ENCODE measurements at places on chromosomes 6 and 20.

DNA sequence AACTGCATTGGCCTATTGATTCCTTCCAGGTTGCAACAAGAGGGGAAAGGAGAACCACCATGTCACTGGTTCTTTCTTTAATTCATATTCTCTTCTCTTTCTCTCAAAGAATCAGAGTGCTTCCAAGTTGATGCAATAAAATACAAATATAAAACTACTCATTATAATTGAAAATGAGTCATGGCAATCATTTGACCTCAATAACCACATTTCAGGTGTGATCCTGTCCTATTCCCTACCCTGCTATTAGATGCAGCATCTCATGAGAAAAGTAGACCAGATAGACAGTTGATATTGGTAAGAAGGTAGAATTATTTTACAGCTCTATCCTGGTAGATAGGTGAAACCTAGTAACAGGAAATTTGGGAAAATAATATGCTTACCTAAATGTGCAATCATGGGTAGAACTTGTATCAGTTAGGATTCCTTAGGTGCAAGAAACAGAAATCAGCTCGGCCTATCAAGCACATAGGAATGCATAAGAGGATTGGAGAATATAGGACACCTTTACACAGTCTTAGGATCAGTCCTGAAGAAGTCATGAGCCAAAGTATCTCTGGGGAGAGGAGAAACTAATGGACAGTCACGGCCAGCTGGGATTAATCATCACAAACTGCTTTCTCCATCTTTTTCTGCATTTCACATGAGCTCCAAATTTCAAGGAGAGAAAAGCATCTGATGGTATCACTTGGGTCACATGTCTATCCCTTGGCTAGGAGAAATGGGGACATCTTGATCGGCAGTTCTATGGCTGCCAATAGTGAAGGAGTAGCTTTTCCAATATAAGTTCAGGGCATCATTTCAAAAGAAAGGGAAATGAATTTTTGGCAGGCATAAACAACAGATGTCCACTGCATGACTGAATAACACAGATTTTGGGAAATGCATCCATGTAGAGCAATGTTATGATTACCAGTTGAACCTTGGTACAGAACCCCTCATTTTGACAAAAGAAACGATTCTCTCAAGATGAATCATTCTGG, 19.3 kb upstream of the RNF146 start:
- no peak for DNase-seq

DNA sequence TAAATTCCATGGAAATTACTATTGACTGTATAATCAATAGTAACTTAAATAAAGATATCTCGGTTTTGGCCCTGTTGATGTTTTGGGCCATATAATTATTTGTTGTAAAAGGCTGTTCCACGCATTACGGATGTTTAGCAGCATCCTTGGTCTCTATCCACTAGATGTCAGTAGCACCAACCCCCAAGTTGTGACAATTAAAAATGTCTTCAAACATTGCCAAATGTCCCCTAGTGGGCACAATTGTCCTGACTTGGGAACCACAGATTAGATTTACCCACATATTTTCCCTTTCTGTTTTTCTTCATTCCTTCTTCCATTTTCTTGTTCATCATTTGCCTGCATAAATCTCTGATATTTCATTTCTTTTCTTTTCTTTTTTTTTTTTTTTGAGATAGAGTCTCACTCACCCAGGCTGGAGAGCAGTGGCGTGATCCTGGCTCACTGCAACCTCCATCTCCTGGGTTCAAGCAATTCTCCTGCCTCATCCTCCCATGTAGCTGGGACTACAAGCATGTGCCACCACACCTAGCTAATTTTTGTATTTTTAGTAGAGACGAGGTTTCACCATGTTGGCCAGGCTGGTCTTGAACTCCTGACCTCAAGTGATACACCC, 13.6 kb upstream of the WFDC8 start:
- DNase-seq, result no peak

DNA sequence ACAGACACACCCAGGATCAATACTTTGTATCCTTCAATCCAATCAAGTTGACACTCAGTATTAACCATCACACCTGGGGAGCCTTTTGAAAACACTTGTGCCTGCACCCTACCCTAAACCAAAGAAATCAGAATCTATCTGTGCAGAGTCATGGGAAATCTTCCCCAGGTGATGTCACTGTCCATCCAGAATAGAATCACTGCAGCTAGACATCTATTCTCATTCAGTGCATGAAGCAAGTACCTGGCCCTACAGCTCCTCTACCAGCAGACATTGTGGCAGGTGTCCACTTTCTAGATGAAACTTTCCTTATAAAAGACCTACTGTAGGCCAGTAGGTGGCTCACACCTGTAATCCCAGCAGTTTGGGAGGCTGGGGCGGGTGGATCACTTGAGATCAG, 262.4 kb upstream of the MARCKS start:
- no peak for DNase-seq

DNA sequence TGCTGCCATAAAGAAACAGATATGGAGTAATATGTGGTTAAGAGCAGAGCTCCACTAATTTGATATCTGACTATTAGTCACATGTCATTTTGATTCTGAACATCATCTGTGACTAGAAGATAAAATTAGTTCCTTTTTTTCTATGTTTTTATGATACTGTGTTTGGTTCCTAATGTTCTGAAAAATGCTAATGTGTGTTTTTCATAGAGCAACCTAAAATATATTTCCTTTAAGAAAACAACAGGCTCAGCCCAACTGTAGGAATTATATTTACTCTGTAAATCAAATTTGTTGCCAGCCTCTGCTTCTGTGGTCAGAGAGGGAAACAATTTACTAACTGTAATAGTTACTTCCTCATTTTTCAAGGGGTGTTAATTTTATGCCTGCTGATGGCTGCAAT, 33.3 kb upstream of the TXLNB start:
- no peak for DNase-seq

DNA sequence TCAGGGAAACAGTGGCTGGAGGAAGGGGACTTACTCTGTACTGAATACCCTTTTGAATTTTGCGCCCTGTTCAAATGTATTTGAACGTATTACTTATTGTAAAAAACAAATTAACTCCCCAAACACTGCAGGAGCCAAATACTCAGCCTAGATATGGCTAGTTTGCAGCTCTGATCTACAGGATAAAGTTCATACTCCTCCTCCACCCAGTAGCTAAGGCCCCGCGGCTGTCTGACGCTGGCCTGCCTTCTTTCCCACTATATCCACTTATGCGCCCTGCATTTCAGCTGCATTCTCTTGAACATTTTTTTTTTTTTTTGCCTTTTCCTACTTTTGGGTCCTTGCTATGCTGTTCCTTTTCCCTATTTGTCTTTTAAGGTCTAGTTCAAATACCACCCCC, 6.5 kb downstream of the GSS start:
- no peak for DNase-seq

DNA sequence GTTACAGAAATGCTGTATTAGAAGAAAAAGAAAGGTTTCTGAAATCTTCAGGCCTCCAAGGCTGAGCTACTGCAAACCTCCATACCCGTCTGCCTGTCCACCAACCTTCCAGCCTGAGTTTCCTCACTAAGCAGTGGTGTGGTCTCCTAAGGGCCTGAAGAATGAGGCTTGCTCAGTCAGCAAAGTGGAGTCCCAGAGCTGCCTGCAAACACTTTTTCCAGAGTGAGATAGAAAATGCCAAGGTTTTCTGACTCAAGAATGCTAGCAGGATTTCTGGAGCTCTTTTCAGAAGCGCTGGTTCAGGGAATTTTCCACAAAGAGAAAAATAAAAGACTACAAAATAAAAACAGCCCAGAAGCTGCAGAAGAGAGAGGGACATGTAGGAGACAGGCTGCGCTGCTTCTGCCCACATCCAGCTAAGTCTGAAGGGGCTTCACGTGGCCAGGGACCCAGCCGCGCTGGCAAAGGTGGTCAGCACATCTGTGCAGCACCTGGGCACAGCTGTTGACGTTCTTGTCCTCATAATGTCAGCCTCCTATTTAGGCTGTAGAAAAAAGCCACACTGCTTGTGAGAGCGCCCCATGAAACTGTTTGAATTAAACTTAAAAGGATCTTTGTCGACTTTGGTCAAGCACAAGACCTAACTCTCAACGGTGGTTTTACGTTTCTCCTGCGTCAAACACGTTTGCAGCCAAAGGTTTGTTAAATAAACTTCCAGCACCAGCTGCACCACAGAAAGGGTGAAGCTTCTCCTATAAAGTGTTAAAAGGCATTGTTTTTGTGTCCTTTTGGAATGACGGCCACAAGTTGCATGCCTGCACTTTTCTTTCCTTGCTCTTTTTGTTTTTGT, 209.0 kb downstream of the THBS2 start:
- DNase-seq, result no peak

DNA sequence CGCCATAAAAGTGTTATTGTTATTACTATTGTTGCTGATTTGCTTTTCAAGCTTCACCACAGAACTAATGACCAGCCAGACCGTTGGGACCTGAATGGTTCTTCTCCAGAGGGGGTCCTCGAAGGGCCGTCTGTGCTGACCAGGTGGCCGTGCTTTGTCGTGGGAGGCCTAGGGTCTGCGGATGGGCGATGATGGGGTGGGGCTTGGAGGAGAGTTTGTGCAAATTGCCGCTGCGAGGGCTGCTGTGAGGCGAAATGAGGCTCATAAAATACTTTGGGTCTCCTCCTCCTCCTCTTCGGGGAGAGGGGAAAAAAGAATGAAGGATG, 6.0 kb upstream of the ZBTB22 start:
- DNase-seq, result no peak

DNA sequence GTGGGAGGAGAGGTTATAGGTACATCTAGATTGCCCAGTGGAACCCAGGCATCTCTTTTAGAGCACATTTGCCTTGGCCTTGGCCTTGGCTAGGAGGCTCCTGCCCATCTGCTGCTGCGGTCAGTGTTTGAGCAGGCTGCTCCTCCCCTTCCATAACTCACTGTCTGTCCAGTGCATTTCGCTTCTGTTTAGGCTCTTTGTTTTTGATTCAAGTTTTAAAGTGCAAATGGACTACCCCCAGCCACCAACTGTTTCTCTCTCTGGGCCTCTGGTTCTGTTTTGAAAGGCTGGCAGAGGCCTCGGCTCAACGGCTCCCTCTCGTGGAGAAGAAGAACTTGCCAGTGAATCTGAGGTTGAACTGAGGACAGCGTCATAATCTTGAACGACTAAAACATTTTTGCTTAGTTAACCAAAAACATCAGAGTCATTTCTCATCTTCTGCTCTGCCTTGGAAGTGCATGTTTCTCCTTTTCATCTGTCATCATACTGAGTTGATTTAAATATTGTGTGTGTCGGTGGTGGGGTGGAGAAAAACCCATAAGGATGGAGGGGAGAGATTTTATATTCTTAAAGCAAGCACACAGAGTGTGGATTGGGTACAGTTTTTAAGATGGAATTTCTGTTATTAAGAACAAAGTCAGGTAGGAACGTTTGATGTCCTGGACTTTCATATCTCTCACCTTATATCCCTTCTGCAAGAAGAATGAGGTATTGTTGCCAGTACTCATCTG, 171.4 kb downstream of the DTNBP1 start:
- peak; percentile 53 for DNase-seq

DNA sequence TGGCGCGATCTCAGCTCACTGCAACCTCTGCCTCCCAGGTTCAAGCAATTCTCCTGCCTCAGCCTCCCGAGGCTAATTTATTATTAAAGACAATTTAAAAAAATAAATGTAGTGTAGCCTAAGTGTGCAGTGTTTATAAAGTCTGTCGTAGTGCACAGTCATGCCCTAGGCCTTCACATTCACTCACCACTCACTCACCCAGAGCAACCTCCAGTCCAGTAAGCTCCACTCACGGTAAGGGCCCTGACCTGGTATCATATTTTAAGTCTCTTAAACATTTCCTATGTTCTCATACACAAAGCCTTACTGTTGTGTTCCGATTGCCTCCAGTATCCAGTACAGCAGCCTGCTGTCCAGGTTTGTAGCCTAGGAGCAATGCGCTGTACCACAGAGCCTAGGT, 168.2 kb upstream of the FOXQ1 start:
- no peak for DNase-seq

GRCh38 chr6:6474170-6474920, 114.2 kb upstream of the LY86 start:
- DNase-seq, result no peak

- no peak for DNase-seq
Measured at GRCh38 chr6:12293235-12293930, 3.2 kb downstream of the EDN1 start.

DNA sequence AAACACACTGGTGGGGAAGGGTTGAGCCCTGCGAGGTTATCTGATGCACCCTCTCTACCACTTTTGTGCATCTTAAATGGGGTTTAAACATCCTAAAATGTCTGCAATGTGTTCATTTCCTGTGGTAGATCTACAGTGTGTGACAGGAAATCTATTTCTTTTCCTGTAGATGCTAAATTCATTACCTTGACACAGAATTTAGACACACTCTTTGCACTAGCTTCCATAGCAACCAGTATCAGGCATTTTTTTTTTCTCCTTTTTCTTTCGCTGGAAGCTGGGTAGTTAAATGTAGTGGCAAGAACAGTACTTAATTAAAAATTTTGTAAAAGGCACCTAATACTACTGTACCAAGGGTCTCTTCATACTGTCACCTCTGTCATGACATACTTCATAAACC, 141.1 kb downstream of the RFPL4B start:
- no peak for DNase-seq

DNA sequence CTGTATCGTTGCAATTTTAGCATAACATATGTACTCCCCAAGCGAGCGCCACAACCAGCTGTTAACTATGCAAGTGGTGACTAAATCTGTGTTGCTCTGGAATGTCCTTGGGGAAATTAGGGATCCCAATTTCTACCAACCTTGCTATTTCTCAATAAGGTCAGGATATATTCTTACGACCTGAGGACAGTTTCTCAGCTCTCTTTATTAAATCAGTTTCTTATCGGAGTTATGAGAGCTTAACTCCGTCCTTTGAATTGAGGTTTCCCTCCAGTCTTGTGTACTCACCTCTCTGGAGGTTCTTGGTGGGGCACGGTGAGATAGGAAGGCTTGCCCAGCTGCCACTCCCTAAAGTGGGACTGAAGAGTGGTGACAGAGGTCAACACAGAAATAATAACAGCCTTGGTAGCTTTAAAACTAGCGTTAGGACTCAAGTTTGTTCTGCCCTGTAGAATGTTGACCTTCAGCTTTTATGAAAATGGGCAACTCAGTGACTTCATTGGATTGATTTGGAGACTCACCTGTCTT, 694 bp downstream of the MRPS18B start:
- DNase-seq, result no peak

- DNase-seq, result no peak
Measured at GRCh38 chr20:2836035-2836434, 4.4 kb downstream of the PCED1A start.

- DNase-seq, result no peak
Measured at GRCh38 chr6:15434263-15434662, 188.4 kb downstream of the JARID2 start.
